ENCODE measurements at places on chromosomes 3 and 15.

GRCh38 chr3:106397006-106397405 is 528.2 kb upstream of the CBLB start:
- DNase-seq, result no peak

DNA sequence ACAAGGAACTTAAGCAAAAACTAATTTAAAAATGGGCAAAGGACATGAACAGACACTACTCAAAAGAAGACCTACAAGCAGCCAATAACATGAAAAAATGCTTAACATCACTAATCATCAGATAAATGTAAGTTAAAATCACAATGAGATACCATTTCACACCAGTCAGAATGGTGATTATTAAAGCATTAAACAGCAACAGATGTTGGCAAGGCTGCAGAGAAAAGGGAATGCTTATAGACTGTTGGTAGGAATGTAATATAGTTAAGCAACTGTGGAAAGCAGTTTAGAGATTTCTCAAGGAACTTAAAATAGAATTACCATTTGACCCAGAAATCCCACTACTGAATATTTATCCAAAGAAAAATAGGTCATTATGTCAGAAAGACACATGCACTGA is 482.2 kb downstream of the SQOR start:
- peak; percentile 52 for DNase-seq

DNA sequence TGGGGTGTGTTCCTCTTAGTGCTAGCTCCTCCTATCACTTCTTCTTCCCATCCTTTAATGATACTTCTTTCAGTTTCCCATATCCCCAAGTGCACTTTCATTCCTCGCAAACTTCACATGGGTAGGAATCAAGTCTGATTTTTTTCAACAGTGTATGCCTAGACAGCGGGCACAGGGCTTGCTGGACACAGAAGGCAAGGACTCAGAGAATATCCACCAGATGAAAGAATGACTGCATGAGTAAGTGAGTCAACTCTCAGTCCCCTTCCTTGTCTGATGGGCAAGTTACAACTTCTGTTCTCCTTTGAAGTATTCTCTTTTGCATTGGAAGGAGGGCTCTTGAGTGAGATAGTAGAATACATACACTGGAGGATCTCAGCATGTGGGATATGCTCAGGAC is 3.1 kb upstream of the SQOR start:
- peak; percentile 18 for DNase-seq

GRCh38 chr15:25727116-25727515 is 136.0 kb downstream of the ATP10A start:
- no peak for DNase-seq

DNA sequence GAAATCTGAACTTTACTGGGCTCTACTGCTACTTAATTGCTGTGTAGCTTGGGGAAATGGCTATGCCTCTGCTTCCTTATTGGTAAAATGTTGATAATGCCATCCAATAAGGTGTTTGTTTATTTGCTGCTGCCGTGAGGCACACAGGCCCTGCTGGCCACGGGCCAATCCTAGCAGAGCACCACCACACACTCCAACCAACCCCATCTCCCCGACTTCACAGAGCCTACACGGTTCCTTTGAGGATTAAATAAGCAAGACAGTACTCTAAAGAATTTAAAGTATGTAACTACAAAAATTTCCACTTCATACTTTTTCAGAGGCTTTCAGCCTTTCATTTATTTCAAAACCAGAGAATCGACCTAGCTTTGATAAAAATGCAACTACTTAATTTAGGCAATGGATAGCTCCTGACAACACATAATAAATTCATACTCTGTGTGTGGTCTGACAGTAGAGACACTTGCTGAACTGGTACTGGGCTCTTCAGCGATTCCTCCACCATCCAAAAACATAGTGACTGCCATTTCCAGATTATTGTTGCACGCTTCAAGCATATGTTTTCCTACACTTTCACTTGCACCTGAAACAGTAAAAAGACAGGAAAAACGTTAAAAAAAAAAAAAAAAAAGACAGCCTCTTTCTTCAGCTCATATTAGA is 25.3 kb downstream of the UBXN7 start:
- DNase-seq, result peak; percentile 85

- DNase-seq, result peak; percentile 96
Measured at GRCh38 chr3:105823149-105823867, 45.5 kb downstream of the CBLB start.

DNA sequence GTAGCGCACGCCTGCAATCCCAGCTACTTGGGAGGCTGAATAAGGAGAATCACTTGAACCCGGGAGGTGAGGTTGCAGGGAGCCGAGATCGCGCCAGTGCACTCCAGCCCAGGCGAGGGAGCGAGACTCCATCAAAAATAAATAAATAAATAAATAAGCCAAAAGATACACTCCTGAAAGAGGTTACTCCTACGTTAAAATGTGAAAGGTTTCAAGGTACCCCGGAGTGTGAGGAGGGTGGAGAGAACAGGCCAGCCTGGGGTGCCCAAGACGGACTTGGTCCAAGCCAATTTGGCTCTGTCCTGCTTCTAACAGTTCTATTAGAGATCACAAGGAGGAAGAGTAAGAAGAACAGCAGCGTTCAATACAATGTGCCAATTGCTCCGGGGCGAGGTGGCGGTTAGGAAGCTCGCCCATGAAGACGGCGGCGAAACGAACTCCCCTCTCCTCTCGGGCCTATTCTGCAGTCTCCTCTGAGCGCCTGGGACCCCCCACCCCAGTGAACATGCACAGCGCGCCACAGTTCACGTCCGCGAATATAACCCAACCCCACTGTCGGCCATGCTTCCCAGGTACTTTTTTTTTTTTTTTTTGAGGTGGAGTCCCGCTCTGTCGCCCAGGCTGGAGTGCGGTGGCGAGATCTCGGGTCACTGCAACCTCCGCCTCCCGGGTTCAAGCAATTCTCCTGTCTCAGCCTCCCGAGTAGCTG is 942 bp downstream of the ELP6 start:
- DNase-seq, result peak; percentile 28

- no peak for DNase-seq
Measured at GRCh38 chr3:71447803-71448202, 135.7 kb downstream of the FOXP1 start.

DNA sequence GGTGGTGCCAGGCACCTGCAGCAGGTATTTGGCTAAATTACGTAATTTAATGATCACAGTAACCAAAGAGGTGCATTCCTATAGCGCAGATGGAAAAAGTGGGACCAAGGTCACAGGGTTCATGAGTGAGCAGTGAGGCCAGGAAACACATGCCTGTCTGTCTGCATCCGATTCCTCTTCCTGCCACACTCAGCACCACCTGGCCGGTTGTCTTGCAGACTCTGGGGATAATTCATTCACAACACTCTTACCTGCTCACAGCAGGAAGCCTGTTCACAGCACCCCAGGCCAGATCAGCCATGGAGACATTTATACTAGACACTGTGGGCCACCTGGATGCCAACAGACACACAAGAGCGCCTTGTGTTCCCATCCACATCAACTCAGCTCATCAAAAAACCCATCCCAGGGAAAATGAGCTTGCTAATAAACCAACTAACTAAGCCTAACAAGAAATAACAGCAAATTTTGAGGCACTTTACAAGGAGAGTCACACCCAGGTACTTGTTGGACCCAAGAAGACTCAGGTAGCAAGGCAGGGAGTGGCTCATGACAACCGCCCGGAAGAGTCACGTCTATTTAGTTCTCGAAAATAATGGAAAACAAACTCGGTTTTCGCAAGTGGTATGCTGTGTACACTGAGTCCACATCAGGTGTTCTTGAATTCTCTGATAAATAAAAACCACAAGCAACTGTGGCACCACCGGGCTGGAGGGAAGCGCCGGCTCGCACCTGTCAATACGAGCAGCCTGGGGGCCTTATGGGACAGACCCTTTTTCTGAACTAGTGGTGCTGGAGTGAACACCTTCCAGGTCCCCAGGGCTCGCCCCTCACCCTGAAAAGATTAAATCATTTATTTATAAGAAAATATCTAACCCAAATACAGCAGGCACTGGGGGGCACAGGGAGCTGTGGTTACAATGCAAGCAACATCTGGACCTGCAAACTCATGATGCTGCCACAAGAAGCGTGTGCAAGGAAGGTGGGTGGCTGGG is 40.5 kb downstream of the FAM174B start:
- DNase-seq, result no peak

GRCh38 chr15:101504373-101504772 is 14.9 kb upstream of the PCSK6 start:
- no peak for DNase-seq

- DNase-seq, result no peak
Measured at GRCh38 chr3:158560979-158561378, 10.0 kb upstream of the MLF1 start.

DNA sequence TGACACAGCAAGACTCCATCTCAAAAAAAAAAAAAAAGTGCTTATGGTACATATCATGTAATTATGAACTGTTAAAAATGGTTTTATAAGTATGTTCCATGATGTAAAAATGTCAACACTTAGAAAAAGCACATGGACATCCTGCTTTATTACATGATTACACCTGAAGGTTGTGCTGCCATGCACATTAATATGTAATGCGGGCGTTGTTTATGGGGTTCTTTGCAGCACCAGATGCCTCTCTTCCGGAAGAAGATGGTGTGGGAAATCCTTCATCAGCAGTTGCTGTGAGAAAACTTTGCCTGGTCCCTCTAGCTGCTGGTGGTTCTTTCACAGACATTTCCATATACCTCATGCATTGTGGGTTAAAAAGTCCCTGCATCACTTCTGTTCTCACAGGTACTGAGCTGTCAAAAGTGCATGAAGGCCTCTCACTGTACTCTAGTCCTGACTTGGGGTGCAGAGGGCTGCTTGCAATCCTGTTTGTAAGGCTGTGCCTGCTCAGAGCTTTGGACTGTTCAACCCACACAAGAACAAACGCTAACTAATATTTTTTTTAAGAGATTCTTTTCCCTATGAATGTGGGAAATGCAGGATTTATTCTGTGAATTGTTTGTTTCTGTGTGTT is 43.6 kb downstream of the SENP2 start:
- DNase-seq, result no peak

DNA sequence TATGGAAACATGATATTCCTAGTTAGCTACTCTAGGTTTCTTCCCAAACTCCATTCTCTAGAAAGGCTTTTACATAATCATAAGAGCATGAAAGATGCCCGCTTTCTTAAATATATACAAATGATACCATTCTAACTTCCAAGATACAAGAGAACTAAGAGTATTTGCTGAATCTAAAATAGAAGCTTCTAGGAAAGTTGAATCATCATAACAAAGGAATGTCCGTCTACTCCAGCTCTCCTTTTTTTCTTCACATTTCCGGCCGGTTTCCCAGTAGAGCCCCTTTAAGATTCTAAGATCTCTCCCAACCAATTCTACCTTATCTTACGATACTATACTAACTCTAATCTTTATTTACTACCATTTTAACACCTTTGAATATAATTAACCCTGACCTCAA is 60.1 kb downstream of the RAD18 start:
- DNase-seq, result no peak

DNA sequence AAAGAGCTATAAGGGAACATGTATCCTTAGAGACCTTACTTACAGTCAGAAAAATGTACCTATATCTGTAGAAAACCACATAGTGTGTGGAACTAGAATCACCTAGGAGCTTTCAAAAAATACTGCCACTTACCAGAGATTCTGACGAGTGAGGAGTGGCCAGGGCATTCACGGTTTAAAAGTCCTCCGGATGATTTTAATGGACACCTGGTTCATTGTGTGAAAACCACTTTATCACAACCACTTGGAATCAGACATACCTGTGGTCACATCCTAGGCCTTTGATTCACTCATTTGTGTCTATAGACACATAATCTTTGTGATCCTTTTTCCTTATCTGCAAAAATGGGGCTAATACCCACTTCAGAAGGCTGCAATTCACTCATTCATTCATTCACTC is 159.8 kb downstream of the MBNL1 start:
- DNase-seq, result no peak

- no peak for DNase-seq
Measured at GRCh38 chr3:133934073-133934970, 38.6 kb upstream of the RAB6B start.

DNA sequence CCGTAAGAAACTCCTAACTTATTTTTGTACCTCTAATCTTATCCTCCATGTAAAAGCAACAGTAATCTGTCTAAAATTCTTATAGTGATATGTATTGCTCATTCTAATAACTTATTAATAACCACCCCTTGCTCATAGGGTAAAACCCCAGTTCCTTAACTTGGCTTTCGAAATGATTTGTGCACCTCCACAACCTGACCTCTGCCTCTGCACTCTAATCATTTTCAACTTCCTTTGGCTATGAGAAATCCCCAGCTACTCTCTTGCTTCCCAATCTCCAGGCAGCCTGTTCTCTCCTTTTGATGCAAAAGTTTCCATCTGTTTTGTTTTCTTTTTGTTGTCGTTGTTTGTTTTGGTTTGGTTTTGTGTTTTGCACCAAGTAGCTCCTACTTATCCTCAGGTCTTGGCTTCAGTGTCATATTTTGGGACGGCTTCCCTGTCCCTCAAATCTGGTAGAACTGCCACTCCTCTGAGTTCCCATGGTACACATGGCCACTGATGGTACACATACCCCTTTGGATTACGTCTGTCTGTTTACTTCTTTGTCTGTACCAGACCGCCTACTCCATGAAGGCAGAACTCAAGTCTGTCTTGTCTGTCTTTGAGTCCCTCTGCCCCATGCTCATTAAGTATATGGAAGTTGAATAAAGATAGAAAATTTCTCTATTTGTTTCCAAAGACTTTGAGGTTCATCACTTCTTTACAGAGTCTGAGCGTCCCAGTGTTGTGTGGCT is 105.6 kb upstream of the TGFBR2 start:
- no peak for DNase-seq

- no peak for DNase-seq
Measured at GRCh38 chr3:81782585-81782984, 21.1 kb upstream of the GBE1 start.

- no peak for DNase-seq
Measured at GRCh38 chr15:81573098-81573746, 199.2 kb upstream of the TMC3 start.

GRCh38 chr3:112776836-112777235 is 69.8 kb downstream of the CD200R1L start:
- no peak for DNase-seq

GRCh38 chr3:128307781-128308469 is 154.6 kb downstream of the EEFSEC start:
- no peak for DNase-seq

DNA sequence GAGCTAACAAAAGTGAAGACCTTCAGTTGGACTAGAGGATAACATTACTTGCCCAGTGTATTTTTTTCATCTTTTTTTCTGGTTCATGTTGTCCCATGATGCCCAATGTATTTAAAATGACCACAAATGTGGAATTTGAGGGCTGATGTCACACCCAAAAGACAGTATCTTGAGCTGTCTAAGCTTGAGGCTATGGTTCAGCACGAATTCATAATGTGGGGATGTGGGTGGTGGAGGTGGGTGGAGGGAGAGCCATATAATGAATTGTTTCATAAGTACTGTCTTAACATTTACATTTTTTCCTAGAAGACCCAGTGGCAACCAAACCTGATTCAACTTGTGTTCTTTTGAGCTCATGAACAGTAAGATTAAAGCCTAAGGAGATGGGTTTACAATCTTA is 37.5 kb downstream of the CHAC1 start:
- DNase-seq, result no peak

DNA sequence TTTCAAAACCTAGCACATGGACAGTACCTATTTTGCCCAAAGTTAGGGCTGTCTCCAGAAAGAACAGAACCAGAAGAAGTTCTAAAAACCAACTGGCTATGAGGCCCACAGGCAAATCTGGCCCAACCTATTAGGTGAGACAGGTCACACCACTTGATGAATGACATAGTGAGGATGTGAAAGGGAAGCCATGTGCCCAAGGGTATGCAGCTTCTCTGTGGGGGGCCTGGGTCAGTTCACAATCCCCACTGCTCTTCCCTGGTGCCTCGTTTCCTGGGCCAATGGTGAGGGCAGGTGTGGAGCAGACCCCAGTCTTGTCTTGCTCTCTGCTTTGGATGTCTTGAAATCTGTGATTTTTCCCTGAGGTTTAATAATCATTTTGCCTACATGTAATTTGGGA is 8.9 kb downstream of the INSYN1 start:
- DNase-seq, result no peak
